Left lung (tissue), 14 donors: ENCODE measurements at places on chromosomes 11 and 22. TPM values are rescaled to one million over a fixed set of nuclear protein-coding genes. Genes with fewer than 3 reads are reported as not detected.

The TRPC6 gene
- total RNA-seq: 11.0 TPM

DNA sequence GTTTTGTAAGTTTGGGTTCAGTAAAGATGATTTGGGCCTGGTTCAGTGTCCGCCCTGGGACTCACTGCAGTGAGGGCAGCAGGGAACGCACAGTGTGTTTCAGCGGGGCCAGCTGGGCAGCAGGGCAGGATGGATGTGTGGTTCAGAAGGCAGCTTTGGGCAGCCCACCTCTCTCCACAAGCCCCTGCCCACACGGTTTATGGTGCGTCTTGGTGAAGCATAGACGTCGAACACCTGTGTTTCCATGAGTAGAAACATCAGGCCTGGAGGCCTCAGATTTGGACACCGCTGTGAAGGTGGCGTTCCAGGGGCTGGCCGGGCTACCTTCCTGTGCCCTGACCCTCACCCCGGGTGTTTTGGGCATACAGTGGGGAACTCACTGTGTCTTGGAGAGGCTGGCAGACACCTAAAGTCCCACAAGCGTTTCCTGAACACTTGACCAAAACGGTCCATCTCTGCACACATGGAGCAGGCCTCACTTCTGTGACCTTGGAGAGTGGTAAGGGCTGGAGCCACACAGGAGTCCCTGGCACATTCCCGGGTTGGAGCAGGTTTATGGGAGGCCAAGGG is 59.0 kb downstream of the ST14 start:
- H3K36me3 ChIP-seq: no peaks in the 10 kb centered on the region
- no peaks in the 10 kb centered on the region for H3K27me3 ChIP-seq
- no peak overlapping the region for H3K27ac ChIP-seq

GRCh38 chr11:15106201-15106965 is 8.3 kb upstream of the INSC start:
- H3K27ac ChIP-seq: no peak overlapping the region
- H3K36me3 ChIP-seq: no peaks in the 10 kb centered on the region

DNA sequence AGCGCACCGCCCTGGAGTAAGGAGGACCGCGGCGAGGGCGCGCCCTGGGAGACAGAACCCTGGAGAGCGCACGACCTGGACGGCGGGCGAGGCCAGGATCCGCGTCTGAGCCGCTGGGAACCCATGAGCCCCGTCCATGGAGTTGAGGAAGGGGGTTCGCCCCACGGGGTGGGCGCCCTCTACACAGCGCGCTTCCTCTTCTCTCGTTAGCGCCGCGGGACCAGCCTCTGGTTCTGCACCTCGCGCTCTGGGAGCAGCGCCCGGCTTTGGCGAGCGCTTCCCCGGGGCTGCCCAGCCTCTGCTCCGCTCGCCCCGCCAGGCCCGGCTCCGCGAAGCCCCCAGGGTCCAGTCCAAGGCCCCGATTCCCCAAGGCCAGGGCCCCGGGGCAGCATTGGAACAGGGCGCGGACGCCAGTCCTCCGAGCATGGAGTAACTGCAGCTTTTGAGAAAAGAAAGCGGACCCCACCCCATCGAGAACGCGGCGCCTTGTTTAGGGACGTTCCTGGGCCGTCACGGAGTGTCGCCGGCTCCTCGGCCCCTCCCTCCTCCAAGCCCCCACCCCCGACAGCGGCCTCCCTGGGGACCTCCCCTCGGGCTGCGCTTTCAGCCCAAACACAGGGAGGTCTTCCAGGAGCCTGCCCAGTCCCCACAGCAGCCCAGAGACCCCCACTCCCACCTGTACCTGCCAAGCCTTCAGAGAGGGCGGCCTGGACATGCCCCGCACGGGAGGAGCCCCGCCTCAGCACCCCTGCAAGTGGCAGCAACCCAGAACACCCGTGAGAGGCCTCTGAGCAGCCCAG is 56.2 kb downstream of the BRD1 start:
- no peak overlapping the region for H3K27ac ChIP-seq
- no peaks in the 10 kb centered on the region for H3K36me3 ChIP-seq
- no peaks in the 10 kb centered on the region for H3K4me1 ChIP-seq
